T-cell (primary cell): ENCODE measurements at places on chromosomes 7 and 10.

DNA sequence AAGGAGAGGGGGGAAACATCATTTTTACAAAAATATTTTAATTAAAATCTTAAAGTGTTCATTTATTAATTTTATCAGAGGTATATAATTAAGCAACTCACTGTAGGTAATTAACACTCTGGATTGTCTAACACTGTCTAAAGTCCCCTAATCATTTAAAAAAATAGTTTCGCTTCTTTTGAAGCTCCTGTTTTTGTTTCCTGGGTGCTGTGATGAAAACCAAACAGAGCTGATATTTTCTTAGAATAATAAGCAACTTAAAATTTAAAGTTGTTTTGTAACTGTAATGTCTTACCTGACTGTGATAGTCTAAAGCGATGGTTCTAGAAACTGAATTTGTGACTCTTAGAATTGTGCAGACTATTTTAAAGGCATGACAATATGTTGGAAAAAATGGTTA, 961.0 kb downstream of the GATA3 start:
- no peak for DNase-seq

DNA sequence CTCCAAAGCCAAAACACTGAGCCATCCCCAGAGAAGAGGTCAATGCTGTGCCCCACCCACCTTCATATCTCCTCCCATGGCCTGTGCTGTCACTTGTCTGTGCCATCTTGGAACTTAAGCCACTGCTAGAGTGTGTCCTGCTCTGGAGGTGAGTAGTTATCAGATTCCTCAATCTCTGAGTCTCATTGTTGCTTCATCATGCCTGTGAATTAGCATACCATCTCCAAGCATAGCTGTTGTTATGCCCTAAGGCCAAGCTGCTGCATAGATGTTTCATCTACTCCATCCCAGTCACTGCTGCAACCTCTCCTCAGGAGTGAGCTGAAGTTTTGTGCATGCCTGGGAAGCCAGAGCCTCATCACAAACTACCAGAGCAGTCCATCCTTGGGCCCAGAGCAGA, 349.0 kb downstream of the ZWINT start:
- DNase-seq, result no peak

- DNase-seq, result no peak
These were observed 191.1 kb upstream of the NOBOX start for GRCh38 chr7:144594580-144594979.

GRCh38 chr10:62381385-62382102, 7.4 kb downstream of the ZNF365 start:
- DNase-seq, result no peak

GRCh38 chr7:74003621-74004020, 24.4 kb upstream of the ELN start:
- DNase-seq, result no peak

GRCh38 chr10:74910241-74910975, 84.0 kb downstream of the KAT6B start:
- no peak for DNase-seq

- DNase-seq, result no peak
These were observed 657 bp upstream of the TMEM178B start for GRCh38 chr7:141073173-141073640.

DNA sequence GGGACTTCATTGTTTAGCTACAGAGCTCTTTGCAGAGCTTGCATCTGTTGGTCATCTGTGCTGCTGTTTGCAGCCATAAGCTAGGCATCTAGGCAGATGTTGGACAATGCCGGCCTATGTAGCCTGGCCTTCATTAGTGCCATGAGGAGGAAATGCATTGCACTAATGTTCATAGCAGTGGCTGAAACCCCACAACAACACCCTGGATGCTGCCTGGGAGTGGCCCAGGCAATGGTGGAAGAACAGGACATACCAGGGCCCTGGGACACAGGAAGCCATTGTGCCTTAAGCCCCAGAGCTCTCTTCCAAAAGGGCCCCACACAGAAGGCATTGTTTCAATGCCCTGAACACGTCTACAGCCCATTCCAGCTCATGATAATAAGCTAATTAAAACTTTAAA, 131.5 kb upstream of the LYZL1 start:
- no peak for DNase-seq

DNA sequence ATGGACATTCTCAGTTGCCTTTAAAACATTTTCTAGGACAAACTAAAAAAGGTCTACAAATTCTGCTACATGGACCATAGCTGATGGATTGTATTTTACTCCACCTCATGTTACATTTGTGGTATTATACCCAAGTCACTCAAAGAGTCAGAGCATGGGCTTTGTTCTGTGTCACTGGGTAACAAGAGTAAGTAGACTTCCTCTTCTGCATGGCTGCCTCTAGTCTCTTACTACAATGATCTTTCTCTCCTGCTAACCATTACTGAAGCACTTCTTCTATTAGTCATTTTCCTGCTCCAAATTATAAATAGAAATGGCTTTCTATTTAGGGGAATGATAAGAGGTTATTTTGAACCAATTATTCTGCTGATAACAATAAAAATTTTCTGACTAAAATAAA, 727.4 kb upstream of the NRP1 start:
- no peak for DNase-seq
